ENCODE measurements at places on chromosomes 1 and 21. TPM values are rescaled to one million over a fixed set of nuclear protein-coding genes. Genes with fewer than 3 reads are reported as not detected.

MATN1 gene
- 0.42 TPM for polyA plus RNA-seq

FCGR1A gene
- polyA plus RNA-seq = 1.7 TPM

KDM1A gene
- 122 TPM for polyA plus RNA-seq

S100B gene
- 3.8 TPM for polyA plus RNA-seq

TNFRSF25 gene
- 27.1 TPM for polyA plus RNA-seq

HAO2 gene
- polyA plus RNA-seq = 0.33 TPM

PTGFR gene
- 0.33 TPM for polyA plus RNA-seq

KCNE2 gene
- polyA plus RNA-seq = 0.81 TPM

GRCh38 chr1:53477651-53478501 lies 18.7 kb downstream of the DMRTB1 start:
- DNase-seq = no peak

GRCh38 chr1:90862782-90863181 lies 145.7 kb upstream of the BARHL2 start:
- DNase-seq = no peak

GRCh38 chr1:115456441-115456961 lies 118.5 kb upstream of the NGF start:
- DNase-seq = no peak

DNA sequence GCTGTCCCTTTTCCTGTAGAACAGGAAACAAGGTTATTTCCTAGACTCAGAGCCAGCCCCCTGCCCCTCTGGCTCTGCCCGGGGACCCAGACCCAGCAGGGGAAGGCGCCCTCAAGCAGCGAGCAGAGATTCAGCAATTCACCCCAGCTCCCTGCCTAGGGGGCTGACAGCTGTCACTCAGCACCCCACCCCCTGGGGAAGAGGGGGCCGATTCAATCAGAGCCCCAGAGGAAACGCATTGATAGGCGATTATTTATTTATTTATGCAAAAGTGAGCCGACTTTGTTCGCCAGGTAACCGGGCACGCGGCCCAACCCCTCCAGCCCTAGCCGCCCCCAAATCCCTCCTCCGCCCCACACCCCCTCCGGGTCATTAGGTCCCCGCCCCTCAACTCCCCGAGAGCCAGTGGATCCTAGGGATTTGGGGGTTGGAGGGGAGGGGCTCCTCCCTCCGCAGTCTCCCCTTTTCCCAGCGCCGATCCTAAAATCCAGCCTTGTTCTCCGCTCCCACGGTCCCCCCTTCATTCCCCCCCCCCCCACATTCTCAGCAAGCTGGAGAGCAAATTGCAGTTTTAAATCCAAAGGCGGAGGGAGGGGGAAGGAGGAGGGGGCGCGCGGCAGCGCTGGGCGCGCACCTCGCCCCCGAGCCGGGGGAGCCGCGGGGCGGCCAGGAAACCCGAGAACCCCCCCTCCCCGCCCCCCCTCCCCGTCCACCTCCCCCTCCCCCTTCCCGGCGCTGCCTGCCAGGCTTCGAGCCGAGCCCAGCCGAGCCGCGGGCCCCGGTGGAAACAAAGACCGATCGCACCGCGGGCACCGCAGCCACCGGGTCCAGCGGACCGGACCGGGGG lies 1.3 kb downstream of the AHDC1 start:
- no peak for DNase-seq

DNA sequence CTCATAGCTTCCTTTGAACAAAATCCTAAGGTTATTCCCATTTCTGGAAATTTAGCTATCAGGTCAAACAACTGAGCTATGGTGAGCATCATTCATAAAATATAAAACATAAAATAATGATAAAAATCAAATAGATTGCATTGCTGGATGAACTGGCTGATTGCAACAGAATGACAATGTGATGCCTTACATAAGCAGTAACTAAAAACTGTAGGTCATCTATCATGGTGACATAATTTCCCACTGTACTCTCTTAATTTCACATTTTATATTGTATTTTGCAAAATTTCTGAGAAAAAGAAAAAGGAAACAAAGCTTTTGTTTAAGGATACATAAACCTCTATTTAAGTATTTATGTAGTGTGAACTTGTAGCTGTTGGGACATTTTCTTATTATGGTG lies 4.6 kb downstream of the PTGER3 start:
- no peak for DNase-seq

GRCh38 chr1:185972096-185972850 lies 238.1 kb downstream of the HMCN1 start:
- no peak for DNase-seq

DNA sequence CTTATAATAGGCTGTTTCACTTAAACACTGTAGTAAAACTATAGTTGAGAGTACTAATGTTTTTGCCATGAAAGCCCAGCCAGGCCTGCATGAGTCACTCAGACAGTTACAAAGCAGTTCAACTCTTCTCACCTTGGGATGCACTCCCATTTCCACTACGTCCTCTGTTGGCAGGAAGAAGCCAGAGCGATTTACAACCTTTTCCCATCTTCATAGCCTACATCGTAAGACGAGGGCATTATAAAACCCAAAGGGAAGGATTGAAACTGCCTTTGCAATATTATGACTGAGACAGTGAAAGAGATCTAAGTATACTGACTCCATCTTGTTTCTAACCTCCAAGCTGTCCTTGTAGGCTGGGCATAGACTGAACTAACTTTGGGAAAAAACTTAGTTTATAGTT lies 71.8 kb upstream of the CSF1 start:
- DNase-seq = no peak
